ENCODE measurements at places on chromosomes 5 and 9. TPM values are rescaled to one million over a fixed set of nuclear protein-coding genes. Genes with fewer than 3 reads are reported as not detected.

IL5 gene
- polyA plus RNA-seq = not detected

PCDHA8 gene
- polyA plus RNA-seq = not detected

SEMA5A gene
- polyA plus RNA-seq = 0.09 TPM

OTULINL gene
- polyA plus RNA-seq = 3.2 TPM

F2RL1 gene
- not detected for polyA plus RNA-seq

MAPK9 gene
- polyA plus RNA-seq = 20.3 TPM

PTGES gene
- polyA plus RNA-seq = not detected

PCDHGB3 gene
- polyA plus RNA-seq = not detected

LRRC70 gene
- 1.2 TPM for polyA plus RNA-seq

MCIDAS gene
- polyA plus RNA-seq = not detected

CCDC192 gene
- 0.50 TPM for polyA plus RNA-seq

NRARP gene
- polyA plus RNA-seq = 0.15 TPM

TSSK1B gene
- polyA plus RNA-seq = not detected

POU5F2 gene
- polyA plus RNA-seq = 0.37 TPM

SLC34A3 gene
- polyA plus RNA-seq = not detected

SCGB3A2 gene
- not detected for polyA plus RNA-seq

ORM2 gene
- polyA plus RNA-seq = not detected

GPR150 gene
- polyA plus RNA-seq = 0.16 TPM

EIF4E1B gene
- polyA plus RNA-seq = not detected

CAMK2A gene
- polyA plus RNA-seq = not detected

FOXD4L6 gene
- not detected for polyA plus RNA-seq

SLC22A5 gene
- 2.6 TPM for polyA plus RNA-seq

TMC1 gene
- not detected for polyA plus RNA-seq

KIF20A gene
- polyA plus RNA-seq = 61.9 TPM
